ENCODE measurements at places on chromosomes 16 and 17. TPM values are rescaled to one million over a fixed set of nuclear protein-coding genes. Genes with fewer than 3 reads are reported as not detected.

The SMPD3 gene
- total RNA-seq = 12.0 TPM

- no peak for DNase-seq
Observed at GRCh38 chr17:15414532-15415306, 52.7 kb downstream of the CDRT4 start.

The IQCK gene
- total RNA-seq = 0.81 TPM

DNA sequence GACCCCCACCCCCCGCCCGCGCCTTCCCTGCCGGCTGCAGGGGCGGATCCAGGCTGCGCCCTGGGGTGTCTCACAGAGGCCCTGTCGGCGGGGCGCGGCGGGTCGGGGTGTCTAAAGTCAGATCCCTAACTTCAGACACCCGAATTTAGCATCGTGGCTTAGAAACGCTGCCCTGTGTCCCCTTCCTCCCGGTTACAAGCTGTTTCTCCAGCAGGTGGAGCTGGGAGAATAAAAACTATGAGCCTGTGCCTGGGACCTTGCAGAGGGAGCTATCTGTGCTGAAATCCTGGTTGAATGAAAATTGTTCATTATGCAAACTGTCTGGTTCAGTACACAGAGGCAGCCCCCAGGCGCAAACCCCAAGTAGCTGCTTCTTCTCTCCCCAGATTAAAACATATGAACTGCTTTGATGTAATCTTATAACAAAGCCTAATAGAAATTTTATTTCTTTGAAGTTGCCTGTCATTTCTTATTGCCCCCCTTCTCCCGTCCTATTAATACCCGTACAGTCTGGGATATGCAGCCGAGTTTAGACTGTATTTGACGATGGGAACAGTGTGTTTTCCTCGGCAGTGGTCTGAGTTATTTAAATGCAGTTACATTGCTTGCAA is 79.0 kb downstream of the RPA1 start:
- peak; percentile 59 for DNase-seq

DNA sequence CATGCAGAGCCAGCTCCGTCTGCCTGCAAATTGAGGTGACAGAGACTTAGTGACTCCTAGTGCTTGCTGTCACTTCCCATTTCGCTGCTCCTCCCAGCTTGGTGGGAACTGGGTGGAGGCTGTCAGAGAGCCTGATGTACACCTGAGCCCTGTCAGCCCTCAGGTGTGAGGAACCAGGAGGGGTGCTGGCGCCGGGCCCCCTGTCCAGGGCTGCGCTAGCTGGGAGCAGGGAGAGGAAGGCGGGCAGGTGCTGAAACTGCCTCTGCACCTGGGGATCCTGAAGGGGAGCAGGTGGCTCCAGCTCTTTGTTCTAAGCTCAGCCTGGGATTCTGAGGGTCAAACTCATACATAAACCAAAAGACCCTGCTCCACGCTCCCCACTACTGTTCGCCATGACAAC is 10.8 kb upstream of the WSCD1 start:
- no peak for DNase-seq

DNA sequence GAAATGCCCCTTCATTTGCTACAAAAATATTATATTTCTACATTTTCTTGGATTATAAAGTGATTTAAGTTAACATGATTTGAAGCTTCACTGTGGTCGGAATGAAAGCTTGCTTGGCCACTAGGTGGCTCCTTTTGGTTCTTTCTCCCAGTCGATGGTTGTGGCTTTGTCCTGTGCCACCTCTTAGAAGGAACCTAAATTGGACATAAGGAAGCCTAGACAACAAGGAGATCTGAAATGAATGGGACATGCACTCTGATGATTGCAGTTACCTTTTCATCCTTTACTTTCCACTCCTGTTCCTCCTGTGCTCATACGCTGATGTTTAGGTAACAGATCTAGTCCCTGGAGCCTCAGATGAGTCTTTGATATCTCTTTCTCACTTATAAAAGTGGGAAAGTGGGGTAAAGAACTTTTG is 39.2 kb downstream of the FTO start:
- DNase-seq = peak; percentile 25

DNA sequence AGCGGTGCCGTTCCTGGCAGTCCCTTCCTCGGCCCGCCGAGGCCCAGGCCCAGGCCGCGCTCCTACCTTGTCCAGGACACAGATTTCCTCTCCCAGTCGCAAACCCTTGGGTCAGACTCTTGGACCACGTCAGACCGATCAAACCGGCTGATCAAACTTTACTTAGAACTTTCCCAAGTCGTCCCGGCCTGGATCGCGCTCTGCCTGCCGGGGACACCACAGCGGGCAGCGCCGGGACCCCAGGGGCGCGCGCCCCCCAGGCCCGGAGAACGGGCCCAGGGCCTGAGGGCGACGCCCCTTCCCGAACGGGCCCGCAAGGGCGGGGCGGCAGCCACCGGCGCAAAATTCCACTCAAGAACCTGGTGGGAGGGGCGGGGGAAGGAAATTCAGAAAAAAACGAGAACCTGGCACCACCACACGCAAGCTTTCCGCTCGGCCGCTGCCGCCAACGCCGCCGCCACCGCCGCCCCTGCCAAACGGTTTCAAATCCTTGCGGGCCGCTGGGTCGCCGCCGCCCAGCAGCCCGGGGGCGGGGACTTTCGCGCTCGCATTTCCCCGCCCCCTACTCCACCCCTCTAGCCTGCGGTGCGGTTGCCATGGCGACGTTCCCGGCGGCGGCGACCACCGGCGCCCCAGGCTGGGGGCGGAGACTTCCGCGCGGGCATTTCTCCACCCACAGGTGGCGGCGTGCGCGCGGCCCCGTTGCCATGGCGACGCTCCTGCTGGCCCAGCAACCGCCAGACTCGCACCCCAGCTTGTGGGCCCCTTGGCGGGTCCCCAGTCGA is at the start of gene CEP112:
Gene CEP112 (minus strand): TSS at position 541 of the 785 bp plus-strand sequence.
- DNase-seq = peak; percentile 91

The PDP2 gene
- 26.9 TPM for total RNA-seq

The TMEM114 gene
- total RNA-seq = not detected

- DNase-seq = no peak
Observed at GRCh38 chr17:1627182-1627981, 1.3 kb downstream of the SLC43A2 start.

The TMEM170A gene
- total RNA-seq = 30.2 TPM

DNA sequence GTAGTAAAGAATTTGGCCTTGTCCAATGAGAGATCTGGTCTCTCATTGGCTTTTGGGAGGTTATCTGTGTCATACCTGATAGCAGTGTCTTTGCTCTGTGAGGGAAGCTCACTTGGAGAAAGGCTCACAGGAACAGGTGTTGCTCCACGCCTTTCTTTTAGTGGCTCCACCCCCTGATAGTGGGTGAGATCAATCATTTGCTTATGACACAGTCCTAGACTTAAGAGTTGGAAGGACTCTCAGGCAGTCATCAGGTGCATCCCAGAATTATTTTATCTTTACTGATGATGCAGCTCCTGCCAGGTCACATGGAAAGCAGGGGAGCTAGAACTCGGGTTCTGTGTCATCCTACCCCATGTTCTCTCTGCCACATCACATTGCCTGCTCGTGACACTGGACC is 59.3 kb downstream of the CENPV start:
- no peak for DNase-seq

- DNase-seq = no peak
Observed at GRCh38 chr17:65743308-65743655, 181.8 kb upstream of the AXIN2 start.

DNA sequence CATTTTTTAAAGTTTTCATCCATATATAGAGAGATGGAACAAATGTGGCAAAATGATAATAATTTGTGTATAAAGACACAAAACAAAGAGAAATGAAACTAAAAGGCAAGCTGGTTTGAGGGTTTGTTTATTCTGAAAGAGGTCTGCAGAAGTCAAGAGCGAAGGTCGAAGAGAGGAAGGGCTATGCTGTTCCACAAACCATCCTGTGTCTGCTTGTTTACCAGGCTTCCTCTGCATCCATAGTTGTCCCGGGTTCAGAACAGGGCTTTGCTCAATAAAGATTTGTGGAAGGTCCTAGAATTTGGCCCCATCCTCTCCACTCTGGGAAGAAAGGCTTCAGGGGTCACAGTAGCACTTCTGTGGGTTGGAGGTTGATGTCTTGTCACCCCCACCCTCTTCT is 2.4 kb upstream of the MARVELD3 start:
- no peak for DNase-seq

DNA sequence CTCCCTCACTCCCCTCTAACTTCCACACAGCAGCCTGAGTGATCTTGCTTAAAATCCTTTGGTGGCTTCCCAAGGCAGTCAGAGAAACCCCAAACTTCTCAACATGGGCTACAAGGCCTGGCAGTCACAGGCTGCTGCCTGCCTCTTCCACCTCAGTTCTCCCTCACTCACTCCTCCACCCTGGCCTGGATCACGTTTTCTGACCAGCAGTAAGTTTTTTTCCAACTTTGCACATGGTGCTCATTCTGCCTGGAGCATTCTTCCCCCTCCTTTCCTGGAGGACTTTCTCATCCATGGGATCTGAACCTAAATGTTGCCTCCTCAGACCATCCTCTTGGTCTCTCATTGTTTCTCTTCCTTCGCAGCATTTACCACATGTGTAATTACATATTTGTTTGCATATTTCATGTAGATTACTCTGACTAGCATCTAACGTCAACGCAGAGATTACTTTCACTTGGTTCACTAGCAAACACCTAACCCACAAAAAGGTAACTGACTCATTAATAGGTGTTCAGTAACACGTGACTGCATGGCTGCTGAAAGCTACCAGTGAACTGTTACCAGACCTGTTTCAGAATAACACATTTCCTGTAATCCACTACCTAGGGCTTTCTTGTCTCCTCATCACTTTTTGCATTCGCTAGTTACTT is 17.1 kb downstream of the GNA13 start:
- DNase-seq = peak; percentile 71

DNA sequence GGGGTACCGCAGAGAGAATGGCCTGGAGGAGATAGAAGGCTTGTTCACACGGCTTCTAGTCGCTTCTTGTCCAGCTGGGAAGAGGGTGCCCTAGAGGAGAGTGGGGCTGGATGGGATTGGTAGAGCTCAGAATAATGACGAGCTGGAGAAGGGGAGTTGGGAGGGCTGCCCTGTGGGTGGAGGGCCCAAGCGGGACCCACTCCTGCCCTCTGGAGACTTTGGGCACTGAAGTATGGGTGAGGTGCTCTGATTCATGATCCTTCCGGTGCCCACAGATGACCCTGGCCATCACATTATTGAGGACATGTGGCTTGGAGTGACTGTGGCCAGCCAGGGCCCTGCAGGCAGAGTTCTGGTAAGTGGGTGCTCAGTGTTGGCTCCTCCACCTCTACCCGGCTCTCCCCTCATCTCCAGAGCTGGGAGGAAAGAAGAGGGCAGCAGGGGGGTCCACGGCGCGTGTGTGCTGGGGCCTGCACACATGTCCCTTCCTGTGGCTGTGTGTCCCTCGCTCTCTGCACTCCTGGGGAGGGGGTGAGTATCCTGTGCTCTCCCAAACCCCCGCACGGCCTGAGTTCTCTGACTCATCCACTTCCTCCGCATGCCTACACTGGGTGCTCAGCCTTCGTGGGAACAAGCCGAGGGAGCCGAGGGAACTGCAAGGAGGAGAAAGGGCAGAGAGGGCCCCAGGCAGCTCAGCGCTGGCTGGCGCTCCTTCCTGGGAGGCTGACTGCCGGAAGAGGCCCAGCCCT is 8.5 kb downstream of the ITGA3 start:
- no peak for DNase-seq

- DNase-seq = no peak
Observed at GRCh38 chr16:14958970-14959369, 15.9 kb upstream of the PDXDC1 start.

GRCh38 chr16:10405386-10405939 is 19.6 kb downstream of the ATF7IP2 start:
- no peak for DNase-seq

The CACNG1 gene
- total RNA-seq = not detected

The EME1 gene
- 23.5 TPM for total RNA-seq

The SLC35G6 gene
- total RNA-seq = not detected

DNA sequence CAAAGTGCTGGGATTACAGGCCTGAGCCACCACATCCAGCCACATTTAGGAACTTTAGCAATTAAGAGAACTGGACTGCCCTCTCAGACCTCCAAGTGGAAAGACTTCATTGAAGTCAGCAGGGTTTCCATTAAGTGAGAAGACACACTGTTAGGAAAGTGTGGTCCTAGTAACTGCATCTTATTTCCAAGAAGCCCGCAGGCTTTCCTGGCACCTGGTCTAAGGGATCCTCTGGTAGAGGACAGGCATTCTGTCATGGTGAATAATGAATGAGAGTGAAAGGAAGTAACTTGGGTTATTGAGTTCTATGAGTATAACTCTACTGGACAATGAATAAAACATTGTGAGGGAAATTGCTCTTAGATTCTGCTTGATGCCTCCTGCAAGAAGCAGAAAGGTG is 14.1 kb downstream of the C17orf75 start:
- no peak for DNase-seq

GRCh38 chr17:38400286-38400685 is 28.0 kb upstream of the ARHGAP23 start:
- DNase-seq = no peak

DNA sequence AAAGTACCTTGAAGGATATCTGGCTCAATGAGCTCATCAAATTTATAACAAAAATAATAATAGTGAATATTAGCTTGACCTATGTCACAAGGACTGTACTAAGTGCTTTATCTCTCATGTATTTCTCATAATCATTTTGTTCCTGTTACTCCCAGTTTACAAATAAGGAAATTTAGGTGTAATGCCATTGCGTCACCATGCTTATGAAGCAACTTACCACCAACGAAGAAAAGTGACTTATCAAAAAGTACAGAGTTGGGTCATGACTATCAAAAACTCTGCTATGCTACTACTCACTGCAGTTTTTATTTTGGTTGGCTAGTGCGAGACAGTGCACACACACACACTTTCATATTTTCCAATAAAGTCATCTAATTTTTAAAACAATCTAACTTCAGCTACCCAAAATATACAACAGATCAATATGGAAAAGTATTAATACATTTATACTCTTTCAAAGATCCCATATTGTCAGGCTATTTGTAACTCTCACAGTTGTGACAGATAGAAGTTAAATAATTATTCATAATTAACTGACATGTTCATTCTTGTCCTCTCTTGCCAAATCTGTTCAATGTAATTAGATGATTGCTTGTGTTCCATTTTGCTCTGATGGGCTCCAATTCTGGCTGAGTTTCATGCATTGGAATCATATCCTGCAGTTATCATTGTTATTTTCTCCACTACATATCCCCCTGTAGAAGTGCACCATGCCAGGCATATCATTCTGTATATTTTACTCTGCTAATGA is 119.4 kb downstream of the KCNJ2 start:
- no peak for DNase-seq

DNA sequence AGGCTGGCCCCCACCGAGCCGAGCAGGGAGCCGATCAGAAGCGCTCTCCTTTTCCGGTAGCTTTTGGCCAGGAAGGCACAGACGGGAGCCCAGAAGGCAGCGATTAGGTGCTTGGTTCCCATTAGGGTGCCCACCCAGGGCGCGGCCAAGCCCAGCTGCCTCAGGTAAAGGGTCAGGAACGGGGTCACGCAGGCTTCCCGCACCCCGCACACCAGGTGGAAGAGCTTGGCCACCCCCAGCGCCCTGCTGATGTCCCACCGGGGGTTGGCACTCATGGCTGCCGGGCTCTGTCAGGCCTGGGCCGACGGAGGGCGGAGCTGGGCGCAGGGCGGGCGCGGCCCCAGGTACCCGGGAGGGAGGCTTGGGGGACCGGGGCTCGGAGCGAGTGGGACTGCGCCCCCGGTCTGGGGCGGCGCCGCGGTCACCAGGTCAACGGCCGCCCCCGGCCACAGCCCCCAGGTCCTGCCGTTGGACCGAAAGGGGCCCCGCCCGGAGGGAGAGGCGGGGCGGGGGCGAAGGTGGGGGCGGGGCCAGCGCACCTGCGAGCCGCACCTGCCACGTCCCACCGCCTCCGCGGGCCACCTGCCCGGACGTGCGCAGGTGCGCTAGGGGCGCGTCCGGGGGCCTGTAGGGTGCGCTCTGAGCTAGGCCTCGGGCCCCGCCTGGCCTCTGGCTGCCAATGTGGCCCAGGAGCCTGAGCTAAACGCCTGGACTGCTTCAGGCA is at the start of gene MFSD6L:
Gene MFSD6L (minus strand): TSS at position 520 of the 724 bp plus-strand sequence. CDS start 245 bp downstream, at position 275.
- DNase-seq = no peak

The PRR15L gene
- total RNA-seq = not detected
